SJSA1 (cell line): ENCODE measurements at places on chromosomes 1 and 21. TPM values are rescaled to one million over a fixed set of nuclear protein-coding genes. Genes with fewer than 3 reads are reported as not detected.
A peak's percentile ranks its signal among the peaks of the same experiment; 100 is the strongest.

- 0 out of 2 replicates have a peak, but pooled peaks cover 5% of the 10 kb centered on the region for H3K4me1 ChIP-seq
- H3K27me3 ChIP-seq: peaks cover 4% of the 10 kb centered on the region; the same call in 1 of the 2 replicates
- H3K36me3 ChIP-seq: no peaks in the 10 kb centered on the region
- H3K27ac ChIP-seq: no peak overlapping the region
- no peak overlapping the region for H3K4me3 ChIP-seq
Measured at GRCh38 chr1:181184621-181185020, 96.1 kb downstream of the IER5 start.

DNA sequence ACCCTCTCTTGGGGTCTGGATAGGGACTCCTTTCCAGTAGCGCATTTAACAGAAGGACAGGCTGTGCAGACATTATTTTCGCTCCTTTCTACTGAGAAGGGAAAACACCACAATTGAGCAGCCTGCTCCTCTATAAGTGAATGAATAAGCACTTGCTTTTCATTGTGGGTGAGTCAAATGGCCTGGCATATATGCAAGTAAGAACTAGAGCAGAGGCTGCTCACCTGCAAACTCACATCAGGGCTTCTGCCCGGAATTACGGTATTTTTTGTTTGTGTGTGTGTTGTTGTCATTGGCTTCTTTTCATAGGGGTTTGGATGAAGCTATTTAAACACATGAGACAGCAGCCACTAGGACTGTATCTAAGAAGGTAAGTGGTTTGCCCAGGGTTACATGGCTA is 200.1 kb upstream of the CAMK1G start:
- H3K36me3 ChIP-seq: no peaks in the 10 kb centered on the region
- H3K4me3 ChIP-seq: no peak overlapping the region
- peaks cover 12% of the 10 kb centered on the region for H3K4me1 ChIP-seq
- no peaks in the 10 kb centered on the region for H3K27me3 ChIP-seq
- no peak for DNase-seq

DNA sequence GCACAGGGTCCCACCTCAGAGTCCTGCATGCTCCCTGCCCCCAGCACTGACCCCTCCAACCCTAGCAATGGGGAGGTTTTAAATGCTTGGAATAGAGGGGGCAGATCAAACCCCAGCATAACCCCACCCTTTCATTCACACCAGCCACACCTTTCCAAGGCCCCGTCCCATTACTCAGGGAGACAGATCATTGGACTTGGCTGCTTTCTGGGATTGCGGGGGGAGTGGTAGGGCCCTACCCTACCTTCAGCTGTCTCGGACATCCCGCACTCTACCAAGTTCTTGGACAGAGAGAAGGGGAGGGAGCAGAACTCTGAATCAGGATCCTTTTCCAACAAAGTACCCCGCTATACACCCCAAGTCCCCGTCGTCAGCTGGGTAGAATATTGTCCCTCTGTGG is 983 bp downstream of the PADI2 start:
- peaks cover 24% of the 10 kb centered on the region for H3K4me1 ChIP-seq
- H3K4me3 ChIP-seq: no peak overlapping the region
- DNase-seq: no peak
- H3K27me3 ChIP-seq: no peaks in the 10 kb centered on the region
- no peaks in the 10 kb centered on the region for H3K36me3 ChIP-seq
- no peak overlapping the region for H3K27ac ChIP-seq

BSND gene
- total RNA-seq: not detected in 2 replicates

DNA sequence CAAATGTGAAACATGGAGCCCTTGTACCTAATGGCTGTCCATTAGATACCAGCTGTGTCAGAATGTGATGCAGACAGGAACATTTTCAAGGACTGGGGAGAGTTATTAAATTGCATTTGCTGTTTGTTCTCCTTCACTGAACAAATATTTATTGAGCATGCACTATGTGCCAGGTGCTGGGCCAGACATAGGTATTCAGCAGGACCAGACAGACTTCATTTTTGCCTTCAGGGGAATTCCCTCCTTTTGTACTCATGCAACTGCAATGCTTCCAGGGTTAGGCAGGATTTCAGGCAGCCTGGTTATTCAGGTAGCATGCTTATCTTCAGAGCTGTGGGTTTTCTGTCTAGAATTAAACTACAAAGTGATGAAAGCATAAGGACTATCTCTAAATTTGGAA is 64.2 kb upstream of the SMYD2 start:
- no peaks in the 10 kb centered on the region for H3K36me3 ChIP-seq
- no peaks in the 10 kb centered on the region for H3K4me1 ChIP-seq
- H3K27me3 ChIP-seq: peaks cover 40% of the 10 kb centered on the region
- no peak for DNase-seq
- H3K4me3 ChIP-seq: no peak overlapping the region
- no peak overlapping the region for H3K27ac ChIP-seq

GRCh38 chr1:91831132-91831930 is 54.6 kb downstream of the TGFBR3 start:
- no peaks in the 10 kb centered on the region for H3K36me3 ChIP-seq
- no peak for DNase-seq
- no peak overlapping the region for H3K4me3 ChIP-seq
- H3K27me3 ChIP-seq: no peaks in the 10 kb centered on the region
- peak overlapping the region; percentile 61 for H3K27ac ChIP-seq

DNA sequence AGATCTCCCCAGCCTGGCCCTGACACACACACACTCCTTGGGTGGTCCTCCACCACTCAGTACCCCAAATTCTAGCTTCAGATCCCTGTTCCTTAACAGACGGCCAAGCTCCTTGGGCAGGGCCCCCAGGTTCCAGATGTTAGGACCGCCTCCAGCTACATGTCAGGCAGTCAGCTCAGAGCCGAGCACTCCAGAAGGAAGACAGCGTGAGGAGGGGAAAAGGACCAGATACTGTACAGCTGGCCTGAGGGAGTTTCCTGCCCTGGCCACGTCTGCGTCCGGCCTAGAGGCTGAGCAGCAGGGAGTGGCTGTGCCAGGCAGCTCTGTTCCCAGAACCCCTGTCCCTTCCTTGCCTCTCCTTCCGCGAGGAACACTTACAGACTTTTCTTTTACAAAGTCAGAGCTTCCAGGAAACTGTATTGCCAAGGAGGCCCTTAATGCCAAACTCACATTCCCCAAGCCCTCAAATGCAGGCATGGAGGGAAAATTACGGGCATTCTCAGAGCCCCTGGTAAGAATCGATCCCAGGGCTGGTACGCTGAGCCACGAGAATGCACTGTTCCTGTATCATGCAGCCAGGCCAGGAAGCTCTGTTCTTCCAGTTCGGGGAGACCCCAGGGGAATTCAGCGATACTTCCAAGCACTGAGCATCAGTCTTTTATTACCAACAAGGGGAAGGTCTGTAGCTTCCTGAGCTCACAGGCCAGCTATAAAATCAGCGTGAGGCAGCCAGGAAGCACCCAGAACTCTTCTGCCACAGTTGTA is 45.2 kb upstream of the CNTN2 start:
- H3K27ac ChIP-seq: no peak overlapping the region
- no peaks in the 10 kb centered on the region for H3K36me3 ChIP-seq
- peaks cover 10% of the 10 kb centered on the region; the same call in 1 of the 2 replicates for H3K27me3 ChIP-seq
- DNase-seq: no peak
- H3K4me1 ChIP-seq: no peaks in the 10 kb centered on the region

DNA sequence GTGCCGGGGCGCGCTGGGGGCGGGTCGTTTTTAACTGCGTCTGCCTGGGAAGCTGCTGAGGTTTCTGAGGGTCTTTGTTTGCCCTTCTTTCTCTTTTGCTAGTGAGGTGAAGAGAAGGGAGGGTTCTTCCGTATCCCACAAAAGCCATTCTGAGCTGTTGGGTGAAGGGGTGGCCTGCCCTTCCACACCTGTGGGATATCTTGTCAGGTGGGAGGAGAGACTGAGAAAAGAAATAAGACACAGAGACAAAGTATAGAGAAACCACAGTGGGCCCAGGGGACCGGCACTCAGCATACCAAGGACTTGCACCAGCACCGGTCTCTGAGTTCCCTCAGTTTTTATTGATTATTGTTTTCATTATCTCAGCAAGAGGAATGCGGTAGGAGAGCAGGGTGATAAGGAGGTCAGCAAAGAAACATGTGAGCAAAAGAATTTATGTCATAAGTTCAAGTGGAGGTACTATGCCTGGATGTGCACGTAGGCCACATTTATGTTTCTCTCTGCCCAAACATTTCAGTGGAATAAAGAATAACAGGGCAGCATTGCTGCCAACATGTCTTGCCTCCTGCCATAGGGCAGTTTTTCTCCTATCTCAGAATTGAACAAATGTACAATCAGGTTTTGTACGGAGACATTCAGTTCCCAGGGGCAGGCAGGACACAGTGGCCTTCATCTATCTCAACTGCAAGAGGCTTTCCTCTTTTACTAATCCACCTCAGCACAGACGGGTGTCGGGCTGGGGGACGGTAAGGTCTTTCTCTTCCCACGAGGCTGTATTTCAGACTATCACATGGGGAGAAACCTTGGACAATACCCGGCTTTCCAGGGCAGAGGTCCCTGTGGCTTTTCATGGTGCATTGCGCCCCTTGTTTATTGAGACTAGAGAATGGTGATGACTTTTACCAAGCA is 972 bp downstream of the PGBD2 start:
- 0 out of 2 replicates have a peak, but pooled peaks cover 3% of the 10 kb centered on the region for H3K36me3 ChIP-seq
- peaks cover 18% of the 10 kb centered on the region for H3K4me1 ChIP-seq
- H3K4me3 ChIP-seq: peak overlapping the region; percentile 70
- no peaks in the 10 kb centered on the region for H3K27me3 ChIP-seq

C4BPA gene
- total RNA-seq: not detected in 2 replicates
